ENCODE measurements at places on chromosomes 2 and 18.

DNA sequence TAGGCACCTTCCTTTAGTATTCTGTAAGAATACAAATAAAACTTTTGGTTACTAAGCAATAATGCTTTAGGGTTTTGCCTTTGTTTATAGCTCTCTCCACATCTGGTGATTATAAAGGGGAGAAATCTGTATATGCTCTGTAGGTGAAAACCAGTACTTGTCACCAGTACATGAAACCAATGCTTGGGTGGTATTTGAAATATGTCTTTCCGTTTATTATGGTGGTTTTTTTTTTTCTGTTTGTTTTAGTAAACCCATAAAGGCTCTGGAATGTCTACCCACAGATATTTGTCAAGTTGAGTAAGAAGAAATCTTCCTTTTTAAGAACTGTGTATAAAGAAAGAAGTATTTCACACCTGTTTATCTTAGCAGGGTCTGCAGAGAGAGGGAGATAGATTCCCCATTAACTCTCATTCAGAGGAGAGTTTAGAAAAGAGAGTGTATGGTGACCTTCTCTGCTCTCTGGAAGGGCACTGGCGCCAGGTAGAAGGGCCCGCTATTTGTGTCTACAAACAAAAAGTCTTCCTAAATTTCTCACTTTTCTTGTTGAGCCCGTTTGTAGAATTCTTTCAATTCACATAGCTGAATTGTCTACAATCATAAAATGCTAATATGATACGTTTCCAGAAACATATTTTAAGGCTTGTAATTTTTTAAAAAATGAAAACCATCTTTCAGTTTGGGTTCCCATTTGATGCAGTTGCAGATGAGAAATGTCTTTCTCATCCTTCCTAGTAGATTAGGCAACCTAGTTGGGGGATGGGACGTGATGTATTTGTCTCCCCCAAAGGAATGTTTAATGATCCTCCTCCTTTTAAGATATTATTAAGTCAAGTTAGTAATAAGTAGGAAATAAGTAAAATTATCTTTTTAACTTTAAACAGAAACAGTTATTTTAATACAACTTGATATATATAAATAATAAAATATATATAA lies 33.9 kb downstream of the MAP3K20 start:
- DNase-seq: no peak

DNA sequence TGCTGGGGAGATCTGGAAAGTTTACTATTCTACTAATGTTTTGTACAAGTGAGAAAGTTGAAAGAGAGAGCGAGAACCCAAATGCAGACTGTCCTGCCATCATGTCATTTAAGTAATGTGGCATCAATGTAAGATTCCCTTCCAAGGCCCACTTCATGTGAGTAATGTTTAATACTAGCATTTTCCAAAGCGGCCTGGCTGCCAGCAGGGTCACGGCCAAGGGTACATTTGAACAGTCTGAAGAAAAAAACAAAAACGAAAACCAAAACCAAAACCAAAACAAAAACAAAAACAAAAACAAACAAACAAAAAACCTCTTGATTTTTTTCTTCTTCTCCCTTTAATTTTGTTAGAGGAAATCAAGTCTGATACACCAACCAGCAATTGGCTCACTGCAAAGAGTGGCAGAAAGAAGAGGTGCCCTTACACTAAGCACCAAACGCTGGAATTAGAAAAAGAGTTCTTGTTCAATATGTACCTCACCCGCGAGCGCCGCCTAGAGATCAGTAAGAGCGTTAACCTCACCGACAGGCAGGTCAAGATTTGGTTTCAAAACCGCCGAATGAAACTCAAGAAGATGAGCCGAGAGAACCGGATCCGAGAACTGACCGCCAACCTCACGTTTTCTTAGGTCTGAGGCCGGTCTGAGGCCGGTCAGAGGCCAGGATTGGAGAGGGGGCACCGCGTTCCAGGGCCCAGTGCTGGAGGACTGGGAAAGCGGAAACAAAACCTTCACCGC lies 2.2 kb downstream of the HOXD10 start:
- no peak for DNase-seq

GRCh38 chr2:10519394-10519740 lies 71.2 kb upstream of the ODC1 start:
- DNase-seq: no peak

DNA sequence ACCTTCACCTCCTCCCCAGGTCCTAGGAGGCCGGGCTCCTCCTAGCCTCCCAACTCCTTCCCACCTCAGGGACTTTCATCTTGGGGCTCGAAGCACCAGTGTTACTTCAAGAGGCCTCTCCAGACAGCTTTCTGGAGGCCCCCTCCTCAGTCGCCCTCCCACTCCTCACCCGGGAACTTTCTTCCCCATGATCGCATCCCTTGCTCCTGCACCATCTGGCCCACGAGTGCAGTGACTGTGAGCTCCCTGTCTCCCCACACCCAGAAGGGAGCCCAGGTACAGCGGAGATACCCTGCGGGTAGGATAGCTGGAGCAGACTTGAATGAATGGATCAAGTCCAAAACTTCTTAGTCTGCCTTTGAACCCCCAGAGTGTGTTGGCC lies 6.1 kb downstream of the ERFE start:
- no peak for DNase-seq

GRCh38 chr18:8767340-8767739 lies 62.0 kb downstream of the MTCL1 start:
- no peak for DNase-seq

GRCh38 chr18:10440884-10441283 lies 13.6 kb upstream of the APCDD1 start:
- DNase-seq: no peak

- no peak for DNase-seq
Observed at GRCh38 chr2:64784168-64785061, 130.7 kb upstream of the SERTAD2 start.

DNA sequence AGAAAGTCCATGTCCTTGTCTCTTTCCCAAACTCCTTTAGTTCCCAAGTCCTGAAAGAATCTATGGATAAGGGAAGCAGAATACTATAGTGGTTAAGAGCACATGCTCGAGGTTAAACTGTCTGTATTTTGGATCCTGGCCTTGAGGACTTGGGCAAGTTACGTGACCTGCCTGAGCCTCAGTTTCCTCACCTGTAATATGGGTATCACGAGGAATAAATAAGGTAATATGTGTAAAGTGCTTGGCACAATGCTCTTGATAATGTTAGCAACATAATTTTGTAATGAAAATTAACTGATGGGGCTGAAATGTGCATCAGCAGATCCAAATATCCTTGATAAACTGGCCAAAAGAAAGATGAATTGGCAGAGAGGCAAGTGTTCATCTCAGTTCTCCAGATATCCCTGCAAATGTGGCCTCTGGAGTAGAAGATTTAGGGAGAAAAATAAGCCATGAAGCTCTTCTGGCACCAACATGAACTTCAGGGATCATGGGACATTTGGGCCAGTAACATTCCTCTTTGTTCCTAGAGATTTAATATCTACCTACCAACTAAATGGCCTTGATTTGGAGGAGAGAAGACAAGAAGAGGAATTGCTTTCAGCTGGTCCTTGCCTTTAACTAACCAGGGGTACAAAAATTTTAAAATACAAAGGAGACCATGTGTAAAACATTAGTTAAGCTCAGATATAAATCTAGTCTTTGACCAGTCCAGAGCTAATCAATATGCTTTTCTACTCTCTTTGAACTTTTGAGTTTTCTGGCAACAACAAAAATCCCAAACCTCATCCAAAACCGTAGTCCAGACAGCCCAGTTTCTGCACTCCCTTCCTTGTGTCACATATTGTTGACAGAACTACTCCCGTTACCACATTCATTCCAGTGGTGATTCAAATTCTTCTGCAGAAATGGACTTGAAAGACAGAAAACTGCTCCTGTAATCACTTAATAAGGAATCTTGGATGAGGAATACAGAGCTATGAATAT lies 52.7 kb upstream of the EML4 start:
- no peak for DNase-seq

DNA sequence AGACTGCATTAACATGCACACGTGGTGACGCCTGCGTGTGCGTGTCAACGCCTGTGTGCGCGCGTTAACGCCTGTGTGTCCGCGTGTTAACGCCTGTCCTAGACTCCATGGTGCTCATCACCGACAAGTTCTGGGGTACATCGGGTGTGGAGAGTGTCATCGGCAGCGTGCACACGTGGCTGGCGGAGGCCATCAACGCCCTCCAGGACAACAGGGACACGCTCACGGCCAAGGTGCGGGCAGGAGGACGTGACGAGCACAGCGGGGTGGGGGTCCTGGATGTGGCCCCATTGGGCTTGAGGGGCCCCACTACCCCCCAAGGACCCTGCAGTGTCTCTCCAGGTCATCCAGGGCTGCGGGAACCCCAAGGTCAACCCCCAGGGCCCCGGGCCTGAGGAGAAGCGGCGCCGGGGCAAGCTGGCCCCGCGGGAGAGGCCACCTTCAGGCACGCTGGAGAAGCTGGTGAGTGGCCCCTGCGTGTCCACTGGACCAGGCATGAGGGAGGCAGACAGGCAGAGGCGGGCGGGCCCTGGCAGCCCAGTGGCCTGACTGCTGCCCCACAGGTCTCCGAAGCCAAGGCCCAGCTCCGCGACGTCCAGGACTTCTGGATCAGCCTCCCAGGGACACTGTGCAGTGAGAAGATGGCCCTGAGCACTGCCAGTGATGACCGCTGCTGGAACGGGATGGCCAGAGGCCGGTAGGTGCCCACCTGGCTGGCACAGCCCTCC lies 29.2 kb downstream of the GPC1 start:
- DNase-seq: no peak

DNA sequence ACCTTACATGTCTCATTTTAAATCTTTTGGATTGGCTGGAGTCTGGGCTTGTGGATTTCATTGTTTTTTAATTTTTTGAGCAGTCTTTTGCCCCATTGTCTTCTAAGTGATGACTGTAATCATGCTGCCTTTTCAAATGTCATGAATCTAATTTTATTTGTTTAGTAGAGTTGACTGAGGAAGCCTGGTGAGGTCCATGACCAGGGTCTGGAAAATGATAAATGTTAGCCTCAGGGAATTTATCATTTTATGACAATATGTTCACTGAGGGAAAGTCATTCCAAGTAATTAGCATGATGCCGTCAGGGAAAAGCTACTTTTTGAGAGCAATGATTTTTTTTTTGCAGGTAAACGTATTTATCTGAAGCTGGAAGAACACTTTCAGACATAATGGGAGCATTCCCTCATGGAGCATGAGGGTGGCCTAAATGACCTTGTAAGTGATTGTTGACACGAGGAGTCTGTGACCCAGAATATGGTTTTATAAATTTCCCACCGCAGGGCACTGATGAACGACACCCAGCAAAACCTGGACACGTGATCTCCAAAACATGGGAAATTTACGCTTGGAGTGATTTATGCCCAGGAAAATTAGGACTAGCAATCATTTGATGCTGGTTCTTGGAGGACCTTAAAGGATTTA lies 155.3 kb upstream of the NABP1 start:
- DNase-seq: no peak

- DNase-seq: no peak
Observed at GRCh38 chr18:38358805-38359657, 793.4 kb upstream of the CELF4 start.

DNA sequence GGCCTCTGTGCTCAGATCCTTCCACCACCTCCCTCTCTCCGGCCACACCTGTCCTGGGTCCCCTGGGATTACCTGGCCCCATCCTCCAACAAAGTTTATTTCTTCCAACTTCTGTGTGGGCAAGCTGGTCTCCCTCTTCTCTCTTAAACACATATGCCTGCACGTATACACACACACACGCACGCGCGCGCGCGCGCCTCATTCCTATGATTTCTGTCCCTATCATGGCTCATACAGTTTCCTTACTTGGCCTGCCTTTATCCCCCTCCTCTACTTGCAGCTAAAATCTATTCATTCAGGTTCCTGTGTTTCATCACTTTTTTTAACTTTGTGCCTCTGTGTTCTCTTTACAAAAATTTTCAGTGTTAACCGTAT lies 96.4 kb downstream of the LOXHD1 start:
- no peak for DNase-seq

DNA sequence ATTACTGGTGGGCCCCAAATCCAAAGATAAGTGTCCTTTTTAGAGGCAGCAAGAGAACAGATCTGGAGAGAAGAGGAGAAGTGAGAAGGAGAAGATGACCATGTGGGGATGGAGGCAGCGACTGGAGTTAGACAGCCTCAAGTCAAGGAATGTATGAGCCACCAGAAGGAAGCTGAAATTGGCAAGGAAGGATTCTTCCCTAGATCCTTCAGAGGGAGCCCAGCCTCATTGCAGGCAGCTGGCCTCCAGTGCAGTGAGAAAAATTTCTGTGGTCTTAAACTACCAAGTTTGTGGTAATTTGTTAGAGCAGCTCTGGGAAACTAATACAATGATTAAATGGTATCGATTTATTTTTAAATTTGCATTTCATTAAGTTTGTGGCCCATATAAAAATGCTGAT lies 167.9 kb downstream of the NCKAP5 start:
- DNase-seq: no peak

GRCh38 chr2:31269087-31269486 lies 35.1 kb downstream of the EHD3 start:
- no peak for DNase-seq

DNA sequence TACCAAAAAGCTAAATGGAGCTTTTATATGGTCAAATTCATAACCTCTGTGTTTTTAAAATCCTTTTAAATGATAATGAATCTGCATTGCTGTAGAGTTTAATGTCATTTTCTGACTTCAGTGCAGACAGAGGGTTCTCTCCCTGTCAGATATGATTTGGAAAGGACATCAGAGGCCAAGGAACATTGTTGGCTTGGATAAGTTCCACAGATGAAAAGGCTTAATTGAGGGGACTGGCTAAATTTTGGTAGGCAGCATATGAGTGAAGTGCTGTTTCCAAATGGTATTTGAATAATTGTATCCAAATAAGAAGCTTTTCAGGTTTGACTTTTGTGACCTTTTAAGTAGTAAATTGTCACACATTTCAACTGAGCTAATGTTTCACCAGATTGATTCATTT lies 124.6 kb upstream of the KCNH7 start:
- DNase-seq: no peak

- no peak for DNase-seq
Observed at GRCh38 chr2:239444626-239445577, 44.1 kb upstream of the HDAC4 start.

DNA sequence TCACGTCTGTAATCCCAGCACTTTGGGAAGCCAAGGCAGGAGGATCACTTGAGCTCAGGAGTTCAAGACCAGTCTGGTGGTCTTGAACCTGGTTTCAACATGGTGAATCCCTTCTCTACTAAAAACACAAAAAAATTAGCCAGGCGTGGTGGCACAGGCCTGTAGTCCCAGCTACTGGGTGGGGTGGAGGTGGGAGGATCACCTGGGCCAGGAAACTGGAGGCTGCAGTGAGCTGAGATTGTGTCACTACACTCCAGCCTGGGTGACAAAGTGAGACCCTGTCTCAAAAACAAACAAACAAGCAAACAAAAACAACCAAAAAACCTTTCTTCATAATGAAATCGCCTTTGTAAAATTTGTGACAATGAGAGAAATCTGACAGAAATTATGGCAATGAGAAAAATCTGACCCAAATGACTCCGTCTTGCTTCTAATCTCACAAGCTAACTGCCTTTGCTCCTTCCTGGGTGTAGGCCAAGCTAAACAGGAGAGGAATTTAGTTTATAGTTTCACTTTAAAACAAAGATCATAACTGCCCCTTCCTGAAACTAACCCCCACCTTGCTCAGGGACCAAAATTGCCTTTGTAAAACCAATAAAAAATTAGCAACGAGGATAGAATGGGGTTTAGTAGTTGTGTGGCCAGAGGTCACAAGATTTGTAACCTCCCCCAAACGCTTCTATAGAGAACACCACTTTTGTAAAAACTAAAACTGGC lies 60.7 kb upstream of the KIF5C start:
- no peak for DNase-seq

GRCh38 chr2:160105366-160105765 lies 43.0 kb upstream of the PLA2R1 start:
- no peak for DNase-seq

GRCh38 chr18:6411382-6411781 lies 3.3 kb downstream of the L3MBTL4 start:
- no peak for DNase-seq

All from H54 (cell line).